Stimulated activated CD8-positive, alpha-beta memory T cell treated with anti-CD3 and anti-CD28 coated beads, Interleukin-7, amount 100 ng/mL, for 4 hours (primary cell): ENCODE measurements at places on chromosomes 5 and 9.

DNA sequence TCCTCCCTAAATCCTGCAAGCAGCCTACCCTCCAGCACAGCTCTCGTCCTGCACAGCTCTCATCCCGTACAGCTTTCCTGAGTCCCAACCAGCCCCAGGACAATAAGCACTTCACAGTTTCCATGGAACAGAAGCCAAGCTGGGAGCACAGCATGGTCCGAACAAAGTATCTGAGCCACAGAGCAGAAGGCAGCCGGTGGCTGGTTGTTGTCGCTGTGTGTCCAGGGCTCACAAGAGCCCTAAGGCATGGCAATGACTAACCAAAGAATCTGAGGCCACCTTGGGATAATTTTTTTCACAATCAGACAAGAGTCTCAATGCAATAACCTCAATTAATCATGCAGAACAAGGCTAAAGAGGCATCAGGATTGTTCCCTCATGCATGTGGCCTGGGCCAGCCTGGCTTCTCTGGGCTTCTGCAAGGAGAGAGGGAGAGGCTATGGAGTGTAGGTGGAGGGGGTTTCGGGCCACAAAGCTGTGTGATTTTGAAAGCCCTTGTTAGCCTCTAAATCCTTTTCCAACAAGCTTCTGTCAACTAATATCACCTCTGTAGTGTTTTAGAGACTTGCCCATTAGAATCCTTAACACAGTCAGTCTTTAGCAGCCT is 323.4 kb downstream of the PIK3R1 start:
- DNase-seq, result no peak

- DNase-seq, result no peak
Measured at GRCh38 chr5:140883927-140884697, 2.2 kb downstream of the PCDHA13 start.

DNA sequence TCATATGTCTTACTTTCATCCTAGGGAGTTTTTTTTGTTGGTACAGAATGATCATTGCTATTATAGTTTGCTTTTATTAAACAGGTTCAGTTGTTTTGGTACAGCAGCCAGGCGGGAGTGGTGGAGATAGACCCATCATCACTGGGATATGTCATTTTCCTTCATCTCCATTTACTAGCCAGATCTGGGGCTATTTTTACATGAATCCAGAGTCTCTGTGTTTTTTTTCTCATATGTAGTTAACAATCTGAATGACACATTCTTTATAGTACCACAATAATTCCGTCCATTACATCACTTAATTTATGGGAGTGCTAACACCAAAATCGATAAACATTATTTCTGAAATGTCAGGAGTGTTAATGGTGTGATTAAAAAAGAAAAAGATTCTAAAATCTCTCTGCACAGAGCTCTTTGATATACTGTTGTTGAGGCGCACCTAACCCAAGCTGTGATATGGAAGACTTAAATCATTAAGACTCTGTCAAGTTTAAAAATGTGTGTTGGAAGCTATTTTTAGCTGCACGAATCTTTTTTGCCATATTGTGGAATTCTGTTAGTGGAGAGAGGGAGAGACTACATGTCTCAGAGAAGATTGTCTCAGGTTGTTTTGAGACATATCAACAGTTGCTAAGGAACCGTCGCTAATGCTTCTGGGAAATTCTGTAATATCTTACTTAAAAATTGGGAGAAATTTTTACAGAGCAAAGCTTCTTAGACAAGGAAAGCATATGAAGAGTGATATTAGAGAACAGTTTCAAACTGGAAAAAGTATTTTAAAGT is 59.6 kb downstream of the RPS23 start:
- no peak for DNase-seq

DNA sequence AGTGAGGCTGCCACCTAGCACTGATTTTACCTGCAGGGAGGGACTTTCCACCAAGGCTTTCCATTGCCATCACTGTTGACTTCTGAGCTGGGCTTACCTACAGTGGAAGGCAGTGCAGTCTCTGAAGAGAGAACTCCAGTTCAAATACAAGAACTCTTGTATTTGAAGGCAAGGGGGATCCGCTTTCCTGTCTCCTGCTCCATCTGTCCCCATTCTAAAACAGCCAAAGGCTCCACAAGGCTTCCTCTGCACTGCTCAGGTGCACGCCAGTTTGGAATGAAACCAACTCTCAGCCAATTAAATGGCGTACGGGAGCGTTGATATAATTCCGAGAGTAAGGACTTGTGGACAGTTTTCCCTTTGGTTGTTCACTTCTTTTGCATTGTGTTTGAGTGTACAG is 66.0 kb upstream of the CXCL14 start:
- no peak for DNase-seq

- no peak for DNase-seq
Measured at GRCh38 chr9:84754881-84755280, 85.4 kb downstream of the NTRK2 start.

DNA sequence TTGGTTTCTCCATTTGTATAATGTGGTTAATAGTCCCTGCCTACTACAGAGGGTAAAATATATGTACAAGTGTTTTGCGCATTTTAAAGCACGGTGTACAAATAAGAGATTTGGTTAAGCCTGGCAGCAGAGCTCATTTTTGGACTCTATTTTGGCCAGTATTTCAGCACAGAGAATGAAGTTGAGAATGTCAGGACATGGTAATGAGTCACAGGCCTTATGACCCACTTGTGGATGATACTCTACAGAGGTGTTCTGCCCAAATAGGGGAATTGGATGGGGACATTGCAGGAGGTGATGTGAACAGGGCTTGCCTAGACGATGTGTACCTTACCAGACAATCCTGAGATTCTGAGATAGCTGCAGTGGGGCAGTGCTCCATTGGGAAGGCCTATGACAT is 50.6 kb downstream of the MELK start:
- DNase-seq, result no peak

DNA sequence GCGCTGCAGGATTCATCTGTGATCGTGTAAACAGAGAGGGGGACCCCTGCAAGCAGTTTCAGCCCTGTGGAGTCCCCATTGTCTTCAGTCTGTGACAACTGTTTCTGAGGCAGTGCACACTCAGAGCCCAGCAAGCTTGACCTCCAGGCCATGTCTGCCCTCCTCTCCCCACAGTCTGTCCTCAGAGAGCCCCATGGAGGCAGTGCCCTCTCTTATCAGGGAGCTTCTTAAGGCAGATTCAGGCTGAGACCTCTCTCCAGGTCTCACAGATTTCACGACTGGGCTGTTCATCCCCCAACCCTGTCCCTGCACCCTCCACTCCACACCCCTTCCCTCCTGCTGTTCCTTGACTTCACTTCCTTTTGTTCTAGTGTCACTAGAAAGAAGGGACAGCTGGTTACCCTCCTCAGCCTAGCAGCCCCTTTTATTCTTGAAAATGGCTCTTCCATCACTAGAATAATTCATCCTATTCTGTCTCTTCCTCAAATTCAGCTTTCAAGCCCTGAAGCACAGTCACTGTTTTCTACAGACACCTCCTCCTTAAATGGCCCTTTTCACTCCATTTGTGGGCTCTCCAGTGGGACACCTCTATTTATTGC is 218.4 kb downstream of the MED10 start:
- no peak for DNase-seq

- DNase-seq, result no peak
Measured at GRCh38 chr9:127143920-127144465, 21.6 kb upstream of the ANGPTL2 start.

DNA sequence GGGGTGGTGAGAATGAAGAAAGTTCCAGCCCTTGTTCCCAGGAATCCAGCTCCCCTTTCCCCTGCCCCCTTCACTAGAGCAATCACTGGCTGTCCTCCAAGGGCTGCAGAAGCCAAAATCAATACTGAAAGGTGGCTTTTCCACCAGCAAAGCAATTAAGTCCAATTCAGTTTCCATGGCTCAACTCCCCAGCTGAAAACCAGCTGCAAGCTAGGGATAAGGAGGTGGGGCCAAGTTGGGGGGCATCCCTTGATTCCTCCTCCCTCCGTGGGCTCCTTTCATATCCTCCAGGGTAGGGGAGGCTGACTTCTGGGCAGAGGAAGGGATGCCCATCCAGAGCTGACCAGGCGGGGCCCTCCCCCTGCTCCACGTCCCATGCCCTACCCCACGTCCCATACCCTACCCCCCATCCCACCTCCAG is 22.7 kb downstream of the CAMK2A start:
- DNase-seq, result no peak

- DNase-seq, result no peak
Measured at GRCh38 chr9:127149010-127149409, 26.6 kb upstream of the ANGPTL2 start.

DNA sequence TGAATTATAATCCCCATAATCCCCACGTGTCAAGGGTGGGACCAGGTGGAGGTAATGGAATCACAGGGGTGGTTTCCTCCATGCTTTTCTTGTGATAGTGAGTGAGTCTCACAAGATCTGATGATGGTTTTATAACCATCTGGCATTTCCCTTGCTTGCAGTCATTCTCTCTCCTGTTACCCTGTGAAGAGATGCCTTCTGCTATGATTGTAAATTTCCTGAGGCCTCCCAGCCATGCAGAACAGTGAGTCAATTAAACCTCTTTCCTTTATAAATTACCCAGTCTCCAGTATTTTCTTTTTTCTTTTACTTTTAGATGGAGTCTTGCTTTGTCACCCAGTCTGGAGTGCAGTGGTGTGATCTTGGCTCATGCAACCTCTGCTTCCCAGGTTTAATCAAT is 182.7 kb upstream of the SEMA6A start:
- no peak for DNase-seq

GRCh38 chr5:61467766-61468482 is 135.9 kb downstream of the ZSWIM6 start:
- DNase-seq, result no peak

GRCh38 chr5:30040488-30041118 is 1152.9 kb upstream of the CDH6 start:
- DNase-seq, result no peak

DNA sequence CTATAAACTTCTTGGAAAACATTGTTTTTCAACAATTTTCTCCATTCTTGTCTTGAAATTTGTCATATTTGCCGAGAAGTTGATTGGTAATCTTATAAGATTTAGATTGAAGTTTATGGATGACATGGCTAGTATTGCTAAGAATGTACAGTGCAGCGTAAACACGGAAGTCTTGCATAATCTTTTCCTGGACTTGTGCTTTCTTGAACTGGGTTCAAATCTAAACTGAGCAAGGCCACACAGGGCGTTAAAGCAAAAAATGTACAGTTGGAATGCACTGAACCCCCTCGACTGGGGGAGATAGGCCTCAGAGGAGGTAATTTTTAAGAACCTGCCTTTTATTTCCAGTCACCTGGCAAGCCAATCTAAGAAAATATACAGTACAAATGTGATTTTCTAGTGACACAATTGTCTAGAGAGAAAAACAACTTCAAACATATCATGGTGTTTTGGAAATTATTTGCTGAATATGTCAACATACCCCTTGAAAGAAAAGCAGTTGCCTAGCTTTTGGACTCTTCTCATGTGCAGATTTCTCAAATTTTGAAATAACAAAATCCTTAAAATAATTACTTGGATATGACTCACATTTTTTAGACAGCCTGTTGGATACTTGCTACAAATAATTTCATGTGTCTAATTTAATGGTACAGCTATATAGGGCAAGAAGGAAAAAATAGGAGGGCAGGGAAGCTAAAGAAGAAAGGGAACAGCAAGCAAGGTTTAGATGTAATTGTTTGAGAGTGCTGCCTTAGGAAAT is 18.5 kb upstream of the GAS1 start:
- DNase-seq, result no peak

DNA sequence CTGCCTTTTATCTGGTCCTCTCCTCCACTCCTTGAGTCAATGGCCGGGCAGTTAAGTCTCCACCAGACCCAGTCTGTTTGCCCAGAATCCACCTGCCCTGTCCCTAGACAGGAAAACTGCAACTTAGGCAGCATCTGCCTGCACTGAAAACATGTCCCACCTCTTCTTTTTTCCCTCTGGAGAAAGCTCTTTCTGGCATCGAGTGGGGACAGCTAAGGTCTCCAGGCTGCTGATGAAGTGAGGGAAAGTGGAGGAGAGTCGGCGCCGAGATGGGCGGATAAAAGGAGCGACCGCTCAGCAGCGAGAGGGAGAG is 243 bp upstream of the SHISAL2B start:
- DNase-seq, result no peak

DNA sequence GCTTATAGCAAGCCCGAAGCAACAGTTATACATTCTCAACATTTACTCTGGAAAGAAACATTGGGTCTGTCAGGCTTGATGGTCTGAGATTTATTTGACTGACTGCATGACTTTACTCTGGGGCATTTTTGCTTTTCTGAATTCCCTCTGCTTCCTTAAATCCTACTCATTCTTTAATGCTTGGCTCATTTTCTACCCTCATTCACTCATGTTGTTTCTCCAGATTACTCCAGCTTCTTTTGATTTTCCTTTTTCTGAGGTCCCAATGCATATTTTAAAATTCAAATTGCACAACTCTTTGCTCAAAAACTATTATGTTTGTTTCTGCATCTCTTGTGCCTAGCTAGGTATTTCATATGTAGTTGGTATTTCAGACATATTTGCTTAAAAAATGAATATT is 2002.9 kb upstream of the NUDT12 start:
- DNase-seq, result no peak

GRCh38 chr5:89721931-89722330 is 687.6 kb downstream of the CETN3 start:
- no peak for DNase-seq

- DNase-seq, result no peak
Measured at GRCh38 chr9:135828656-135829055, 78.7 kb downstream of the CAMSAP1 start.

GRCh38 chr9:89564346-89564878 is 40.4 kb upstream of the GADD45G start:
- DNase-seq, result no peak

- DNase-seq, result no peak
Measured at GRCh38 chr5:78927657-78928282, 57.3 kb downstream of the ARSB start.

DNA sequence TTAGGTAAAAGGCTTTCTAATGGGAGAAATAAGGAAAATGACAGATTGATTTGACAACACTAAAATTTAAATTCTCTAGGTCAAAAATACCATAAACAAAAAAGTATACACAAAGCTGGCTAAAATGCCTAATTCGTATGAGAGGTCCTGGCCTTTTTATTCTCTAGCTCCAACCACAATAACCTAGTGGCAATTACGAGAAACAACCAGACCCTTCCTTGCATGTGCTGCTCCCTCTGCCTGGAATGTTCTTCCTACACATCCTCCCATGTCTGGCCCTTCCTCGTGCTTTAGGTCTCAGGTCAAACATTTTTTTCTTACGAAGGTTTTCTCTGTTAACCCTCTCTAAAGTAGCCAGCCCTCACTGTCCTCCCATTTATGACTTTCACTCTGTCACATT is 176.4 kb upstream of the PLPPR1 start:
- no peak for DNase-seq

- DNase-seq, result no peak
Measured at GRCh38 chr9:83068414-83068813, 5.5 kb upstream of the RASEF start.

- no peak for DNase-seq
Measured at GRCh38 chr9:118446943-118447639, 742.9 kb downstream of the TLR4 start.

DNA sequence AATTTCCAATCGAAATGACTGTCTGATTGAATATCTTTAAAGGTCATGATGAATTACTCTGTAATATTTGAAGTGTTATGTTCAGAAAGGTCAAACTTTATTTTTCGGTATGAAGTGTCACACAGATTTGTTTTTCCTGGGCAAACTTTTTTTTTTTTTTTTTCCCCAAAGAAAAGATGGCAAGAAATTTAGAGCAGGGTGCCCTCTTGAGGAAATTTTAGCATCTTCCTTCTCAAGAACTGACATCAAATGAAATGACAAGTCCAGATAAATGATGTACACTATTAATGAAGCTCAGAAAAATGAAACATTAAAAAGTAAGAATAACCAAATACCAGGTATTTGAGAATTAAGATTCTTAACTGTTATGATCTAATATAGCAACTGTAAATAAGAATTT is 123.6 kb downstream of the INVS start:
- no peak for DNase-seq
